ENCODE measurements at places on chromosomes 1 and 21.

GRCh38 chr1:231040019-231040799, at the start of gene FAM89A:
TSS of gene FAM89A (minus strand) at chr1:231040254. CDS start at chr1:231040211, 43 bp downstream.
- peak; percentile 73 for DNase-seq

DNA sequence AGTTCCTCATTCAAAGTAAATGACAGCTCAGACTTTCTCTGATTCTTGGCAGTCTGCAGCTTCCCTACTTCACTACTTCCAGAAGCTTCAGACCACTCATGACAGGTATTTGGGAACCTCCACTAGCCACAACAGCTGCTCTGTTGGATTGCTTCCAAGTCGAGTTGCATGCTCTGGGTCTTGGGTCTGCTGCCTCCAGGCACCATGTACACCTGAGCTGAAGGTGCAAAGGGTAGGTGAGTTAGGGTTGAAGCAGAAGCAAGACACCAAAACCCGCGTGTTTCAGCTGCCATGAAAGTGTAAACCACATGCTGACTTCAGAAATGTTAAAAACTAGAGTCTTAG, 62.7 kb downstream of the ZNF684 start:
- DNase-seq = no peak

GRCh38 chr1:46587069-46587468, 17.0 kb downstream of the MKNK1 start:
- no peak for DNase-seq

DNA sequence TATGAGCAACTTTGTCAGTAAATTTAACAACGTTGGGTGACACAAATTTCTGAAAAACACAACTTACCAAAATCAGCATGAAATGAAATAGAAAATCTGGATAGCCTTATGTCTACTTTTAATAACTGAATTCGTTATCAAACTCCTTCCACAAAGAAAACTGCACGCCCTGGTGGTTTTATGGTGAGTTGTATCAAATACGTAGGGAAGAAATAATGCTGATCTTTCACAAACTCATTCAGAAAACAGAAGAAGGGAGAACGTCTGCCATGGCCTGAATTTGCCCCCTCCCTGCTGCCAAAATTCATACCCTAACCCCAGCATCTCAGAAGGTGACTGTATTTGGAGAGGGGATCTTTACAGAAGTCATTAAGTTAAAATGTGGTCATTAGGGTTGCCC, 50.0 kb upstream of the COL18A1 start:
- DNase-seq = no peak

- DNase-seq = no peak
Observed at GRCh38 chr1:10852018-10852417, 55.6 kb upstream of the CASZ1 start.

GRCh38 chr1:101310506-101310905, 73.7 kb downstream of the S1PR1 start:
- DNase-seq = peak; percentile 40

DNA sequence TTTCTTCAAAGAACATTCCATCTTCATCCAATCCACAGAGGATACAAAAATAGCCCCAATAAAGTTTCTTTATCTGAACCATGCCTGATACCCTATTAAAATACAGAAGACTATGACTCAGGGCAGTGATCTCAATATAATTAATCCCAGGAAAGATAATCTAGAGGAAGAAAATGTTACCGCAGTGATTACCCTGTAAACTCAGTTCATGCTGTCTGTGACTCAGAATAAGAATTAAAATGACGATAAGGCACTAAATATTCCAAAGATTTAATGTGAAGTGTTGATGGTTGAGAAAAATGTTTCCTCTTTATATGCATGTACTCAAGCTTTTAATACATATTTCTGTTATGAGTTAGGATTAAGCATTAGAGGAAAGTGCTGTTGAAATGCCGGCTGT, 88.6 kb upstream of the LYPLAL1 start:
- no peak for DNase-seq

DNA sequence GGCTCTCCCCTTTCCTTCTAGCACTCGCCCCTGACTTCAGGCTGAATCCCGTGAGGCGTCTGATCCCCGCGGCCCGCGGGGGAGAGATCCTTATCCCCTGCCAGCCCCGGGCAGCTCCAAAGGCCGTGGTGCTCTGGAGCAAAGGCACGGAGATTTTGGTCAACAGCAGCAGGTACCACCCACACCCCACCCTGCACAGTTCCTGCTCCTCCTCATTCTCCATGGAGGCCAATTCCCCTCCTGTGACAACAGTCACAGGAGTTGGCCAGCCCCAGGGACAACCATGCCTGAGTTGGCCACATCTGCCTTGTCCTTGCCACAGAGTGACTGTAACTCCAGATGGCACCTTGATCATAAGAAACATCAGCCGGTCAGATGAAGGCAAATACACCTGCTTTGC, 20.0 kb downstream of the TMEM81 start:
- DNase-seq = no peak

DNA sequence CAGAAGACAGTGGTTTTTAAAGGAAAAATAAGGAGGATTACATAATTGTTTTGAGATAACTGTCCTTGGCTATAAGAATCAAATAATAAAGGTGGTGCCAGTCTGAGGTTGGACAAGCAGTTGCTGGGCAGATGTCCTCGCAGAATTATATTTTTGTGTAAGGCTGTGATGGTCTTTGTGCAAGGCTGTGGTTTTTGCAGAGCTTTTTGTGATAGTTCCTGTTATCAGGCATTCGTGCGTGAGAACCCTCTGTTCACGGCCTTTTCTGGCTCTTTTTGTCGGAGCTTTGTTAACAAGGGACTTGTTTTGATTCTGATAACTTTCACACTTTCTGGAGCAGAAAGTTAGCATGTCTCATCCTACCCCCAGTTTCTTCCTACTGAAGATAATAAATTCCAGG, 33.4 kb downstream of the SH3BP5L start:
- DNase-seq = no peak

GRCh38 chr1:242185731-242186130, 186.8 kb upstream of the MAP1LC3C start:
- DNase-seq = no peak

GRCh38 chr1:54510715-54511270, 37.2 kb upstream of the ACOT11 start:
- DNase-seq = no peak

DNA sequence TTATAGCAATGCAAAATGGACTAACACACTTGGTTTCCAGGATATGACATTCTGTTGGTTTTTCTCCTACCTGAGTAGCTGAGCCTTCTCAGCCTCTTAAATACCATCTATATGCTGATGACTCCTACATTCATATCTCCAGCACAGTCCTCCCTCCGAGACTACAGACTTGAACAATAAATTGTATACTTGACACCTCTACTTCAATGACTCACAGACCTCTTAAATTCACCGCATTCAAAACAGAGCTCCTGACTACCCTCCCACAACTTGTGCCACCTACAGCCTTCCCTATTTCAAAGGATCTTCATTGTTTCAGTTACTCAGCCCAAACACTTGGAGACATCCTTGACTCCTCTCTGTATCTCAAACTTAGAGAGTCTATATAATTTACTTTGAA, 66.8 kb upstream of the ASB17 start:
- DNase-seq = no peak

GRCh38 chr1:195789321-195789720, 818.9 kb downstream of the KCNT2 start:
- no peak for DNase-seq

Data from CD4-positive, alpha-beta T cell treated with Interleukin-6 at 100 ng/mL for 8 hours (primary cell).